ENCODE measurements at places on chromosomes 1 and 21.

- DNase-seq, result no peak
Measured at GRCh38 chr1:231139125-231139649, 22.7 kb upstream of the TRIM67 start.

GRCh38 chr1:21638531-21639341, 30.4 kb downstream of the RAP1GAP start:
- no peak for DNase-seq

DNA sequence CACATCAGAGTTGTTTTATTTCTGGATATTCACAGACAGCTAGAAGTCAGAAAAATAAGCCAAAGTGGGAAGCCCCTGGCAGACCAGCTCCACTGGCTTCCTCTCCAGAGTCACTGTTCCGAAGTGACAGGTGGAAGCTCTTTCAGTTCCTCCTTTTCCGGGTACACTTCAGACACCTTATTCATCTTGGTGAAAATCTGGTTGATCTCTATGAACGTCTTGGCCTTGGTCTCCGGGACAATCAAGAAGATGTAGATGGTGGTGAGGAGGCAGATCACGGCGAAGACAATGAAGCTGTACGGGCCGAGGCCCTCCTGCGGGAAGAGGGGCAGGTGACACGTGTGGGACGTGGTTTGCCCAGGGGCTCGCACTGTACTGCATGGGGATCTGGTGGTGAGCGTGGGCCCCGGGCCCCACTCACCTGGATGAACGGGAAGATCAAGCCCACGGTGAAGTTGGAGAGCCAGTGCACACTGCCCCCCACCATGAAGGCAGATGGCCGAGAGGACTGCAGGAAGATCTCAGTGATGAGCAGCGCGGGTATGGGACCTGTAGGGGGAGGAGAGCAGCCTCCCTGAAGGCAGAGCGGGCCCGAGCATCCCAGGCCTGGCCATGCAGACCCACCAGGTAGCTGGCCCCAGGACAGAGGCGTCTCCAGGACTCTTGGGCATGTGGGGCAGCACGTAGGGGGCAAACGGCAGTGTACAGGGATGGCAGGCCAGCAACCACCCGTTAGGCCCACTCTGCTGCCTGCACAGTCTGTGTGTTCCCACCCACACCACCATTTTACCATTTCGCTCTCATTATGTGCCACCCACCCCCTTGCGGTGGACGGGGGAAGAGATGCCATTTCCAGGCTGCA, 11.5 kb upstream of the SLC2A7 start:
- no peak for DNase-seq

- DNase-seq, result no peak
Measured at GRCh38 chr1:19477284-19478249, 7.8 kb downstream of the CAPZB start.

GRCh38 chr1:64171797-64172281, 31.6 kb upstream of the UBE2U start:
- DNase-seq, result no peak

DNA sequence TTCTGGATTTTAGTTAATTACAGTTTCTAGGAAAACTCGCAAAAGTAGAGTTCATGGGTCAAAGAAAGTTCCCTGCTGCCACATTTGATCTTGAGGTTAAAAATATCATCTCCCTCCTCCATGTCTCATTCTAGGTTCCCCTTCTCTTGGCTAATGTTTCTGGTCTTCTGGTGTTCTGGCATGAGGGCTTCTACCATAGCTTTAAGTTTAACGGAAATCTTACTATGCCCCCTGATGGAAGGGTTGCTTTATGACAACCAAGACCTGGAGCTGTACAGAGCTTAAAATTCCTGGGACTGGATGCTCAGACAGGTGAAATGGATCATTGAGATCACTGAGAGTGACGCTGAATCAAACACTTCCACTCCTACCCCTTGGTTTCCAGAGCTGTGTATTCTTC, 1881.7 kb downstream of the MRPL39 start:
- no peak for DNase-seq

GRCh38 chr1:175901076-175901836, 157.9 kb upstream of the TNR start:
- DNase-seq, result no peak

GRCh38 chr1:247209396-247209795, 37.6 kb upstream of the ZNF124 start:
- DNase-seq, result no peak

DNA sequence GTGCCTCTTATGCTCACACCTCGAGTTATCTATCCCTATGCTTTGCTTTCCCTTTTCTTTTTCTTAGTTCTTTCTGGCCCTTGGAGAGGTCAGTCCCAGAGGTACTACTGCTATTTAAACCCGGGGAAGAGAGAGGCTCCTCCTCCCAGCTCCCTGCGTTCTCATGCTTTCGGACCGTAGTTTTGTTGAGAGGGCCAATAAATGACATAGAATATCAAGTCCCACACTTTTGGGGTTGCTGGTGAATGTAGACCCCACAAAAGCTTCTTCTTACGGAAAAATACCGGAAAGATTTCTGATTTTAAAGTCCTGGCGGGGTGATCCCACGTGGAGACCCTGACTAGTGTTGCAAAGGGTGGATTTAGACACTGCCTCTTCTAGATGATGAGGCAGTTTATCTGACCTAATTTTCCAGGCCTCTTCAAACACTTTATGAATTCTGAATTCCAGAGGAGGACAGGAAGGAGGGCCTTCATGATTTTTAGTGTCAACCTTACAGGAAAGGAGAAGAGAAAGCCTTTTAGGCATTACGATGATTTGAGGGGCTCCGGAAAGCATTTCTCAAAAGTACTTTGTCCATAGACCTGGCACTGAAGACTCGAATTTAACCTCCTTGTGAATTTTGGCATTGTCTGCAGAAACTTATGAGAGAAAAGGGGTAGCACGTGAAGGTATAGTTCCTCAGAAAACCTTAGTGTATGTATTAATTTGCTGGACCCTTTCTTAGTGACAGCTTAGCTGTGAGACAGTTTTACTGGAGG, 694 bp downstream of the TMEM167B start:
- peak; percentile 60 for DNase-seq

DNA sequence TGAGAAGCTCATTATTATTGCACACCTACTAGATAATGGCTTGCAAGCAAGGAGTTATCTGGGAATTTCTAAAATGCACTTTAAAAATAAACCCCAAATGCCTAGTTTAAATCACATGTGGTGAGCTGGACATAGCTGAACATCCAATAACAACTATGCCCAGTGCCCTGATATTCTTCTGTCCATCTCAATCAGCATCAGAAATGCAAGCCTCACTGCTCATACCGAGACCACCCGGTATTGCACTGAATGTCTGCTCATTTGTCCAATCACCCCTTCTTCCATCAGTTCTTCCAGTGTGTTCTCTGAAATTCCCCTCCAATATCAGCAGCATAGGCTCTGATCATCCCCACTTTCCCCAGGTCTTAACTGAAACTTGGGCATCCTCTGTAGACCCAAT, 383.8 kb downstream of the DSCAM start:
- no peak for DNase-seq

- peak; percentile 82 for DNase-seq
Measured at GRCh38 chr1:22709891-22710700, 543 bp upstream of the EPHB2 start.

GRCh38 chr1:223761411-223761810, 49.1 kb downstream of the CAPN2 start:
- DNase-seq, result peak; percentile 36

GRCh38 chr1:41053316-41053715, 31.8 kb upstream of the SLFNL1 start:
- DNase-seq, result no peak

DNA sequence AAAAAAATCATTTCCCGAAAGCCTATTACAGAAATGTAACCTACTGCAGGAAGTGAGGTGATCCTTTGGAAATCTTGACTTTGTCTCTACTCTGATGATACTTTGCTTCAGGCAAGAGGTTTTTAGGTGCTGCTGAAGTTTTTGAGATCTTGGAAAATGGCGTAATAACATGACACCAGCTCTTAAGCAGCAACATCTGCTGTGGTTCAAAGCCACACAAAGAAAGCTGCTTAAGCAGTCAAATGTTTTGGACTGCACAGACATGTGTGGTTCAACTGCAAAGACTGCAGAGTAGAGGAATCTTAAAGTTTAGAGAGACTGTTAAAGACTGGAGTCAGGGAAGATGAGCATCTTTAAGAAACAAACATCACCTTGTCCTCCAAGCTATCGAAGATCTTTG, 139.0 kb downstream of the RASAL2 start:
- no peak for DNase-seq

- no peak for DNase-seq
Measured at GRCh38 chr1:162629651-162630050, 2.6 kb upstream of the DDR2 start.

- no peak for DNase-seq
Measured at GRCh38 chr1:45883658-45884057, 80.2 kb downstream of the MAST2 start.

- DNase-seq, result no peak
Measured at GRCh38 chr1:96722958-96723357, 1.4 kb downstream of the PTBP2 start.

GRCh38 chr21:14842601-14843000, 222.2 kb downstream of the NRIP1 start:
- no peak for DNase-seq

GRCh38 chr1:112889052-112889768, 66.8 kb downstream of the SLC16A1 start:
- DNase-seq, result no peak

DNA sequence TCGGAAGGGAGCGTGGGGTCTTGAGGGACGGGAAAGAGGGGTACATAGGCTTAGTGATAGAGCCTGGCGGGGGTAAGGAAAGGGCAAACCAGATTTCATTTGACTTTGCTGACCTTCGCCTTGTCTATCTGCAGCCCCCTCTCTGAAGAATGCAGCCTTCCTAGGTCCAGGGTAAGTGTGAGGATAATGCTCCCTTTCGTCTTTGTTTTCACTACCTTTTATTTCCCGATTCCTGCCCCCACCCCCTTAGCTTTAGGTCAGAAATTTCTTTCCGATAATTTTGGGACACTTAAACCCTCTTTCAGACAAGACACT, 396 bp downstream of the ATP5PB start:
- DNase-seq, result no peak

- no peak for DNase-seq
Measured at GRCh38 chr1:31447210-31447609, 34.2 kb downstream of the SERINC2 start.

DNA sequence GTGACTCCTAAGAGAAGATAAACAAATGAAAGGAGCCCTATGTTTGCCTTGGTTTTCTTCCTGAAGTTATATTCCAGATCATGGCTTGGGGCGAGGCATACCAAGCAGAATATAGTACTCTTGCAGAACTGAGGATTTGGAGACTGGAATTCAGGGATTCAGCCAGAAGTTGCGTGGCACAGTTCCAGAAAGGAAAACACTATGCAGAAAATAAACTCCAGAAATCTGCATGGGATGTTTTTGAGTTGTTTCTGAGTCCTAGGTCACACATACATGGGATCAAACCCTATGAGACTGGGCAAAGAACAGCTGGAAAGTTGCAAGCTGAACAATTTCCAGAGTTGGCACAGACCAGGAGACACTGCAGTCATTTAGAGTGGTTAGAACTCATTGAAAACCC, 42.9 kb upstream of the IFFO2 start:
- DNase-seq, result peak; percentile 91

DNA sequence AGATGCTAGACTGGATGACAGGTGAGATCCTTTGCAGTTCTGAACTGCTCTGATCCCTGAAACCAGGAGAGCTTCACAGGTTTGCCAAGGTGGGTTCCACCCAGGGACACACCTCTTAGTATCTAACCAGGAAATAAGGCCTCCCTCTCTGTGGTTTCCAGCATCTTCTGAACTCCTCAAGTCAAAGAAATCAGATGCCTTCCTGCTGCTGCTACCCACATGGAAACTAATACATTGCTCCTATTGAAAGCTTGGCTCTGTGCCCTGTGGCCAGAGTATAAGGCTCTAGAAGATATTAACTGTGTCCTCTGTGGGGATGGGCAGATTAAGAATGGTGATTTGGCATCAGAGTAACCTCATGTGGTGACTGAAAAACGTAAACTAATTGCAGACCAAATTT, 75.0 kb upstream of the MRPS6 start:
- DNase-seq, result no peak

DNA sequence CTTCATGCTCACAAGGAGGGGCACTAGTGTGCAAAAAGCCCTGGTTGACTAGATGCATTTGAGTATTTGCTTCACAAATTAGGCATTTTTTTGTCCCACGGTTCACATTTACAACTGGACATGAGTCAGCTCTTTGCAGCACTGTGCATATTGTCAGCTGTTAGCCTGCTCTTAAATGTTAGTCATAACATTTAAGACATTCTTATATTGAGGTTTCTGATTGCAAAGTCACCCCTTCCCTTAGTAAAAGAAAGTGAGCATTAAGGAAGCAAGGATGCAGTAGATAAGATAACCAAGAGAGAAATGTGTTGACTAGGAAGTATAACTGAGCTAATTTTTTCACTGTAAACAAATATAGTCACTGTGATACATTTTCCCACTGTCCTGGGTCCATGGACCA, 132.6 kb upstream of the CTTNBP2NL start:
- no peak for DNase-seq

DNA sequence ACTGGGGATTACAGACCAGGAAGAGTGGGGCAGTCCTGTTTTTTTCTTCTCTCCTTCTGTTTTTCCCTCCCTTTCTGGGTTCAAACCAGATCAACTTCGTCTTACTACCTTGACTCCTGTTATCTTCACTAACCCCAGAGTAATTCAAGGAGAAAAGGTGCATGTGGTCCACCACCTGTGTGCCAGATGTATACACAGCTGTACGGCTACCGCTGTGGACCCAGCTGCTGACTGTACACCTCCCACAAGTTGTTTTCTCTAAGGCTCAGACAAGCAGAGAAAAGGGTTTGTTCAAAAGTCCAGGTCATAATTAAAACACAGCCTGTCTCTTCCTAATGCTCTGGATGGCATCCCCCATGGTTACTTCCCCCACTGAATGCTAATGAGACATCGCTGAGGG, 102.1 kb downstream of the LMX1A start:
- no peak for DNase-seq

- DNase-seq, result no peak
Measured at GRCh38 chr1:212218065-212218464, 67.1 kb upstream of the PPP2R5A start.

GRCh38 chr1:5744911-5745799, 247.1 kb downstream of the NPHP4 start:
- DNase-seq, result peak; percentile 57

DNA sequence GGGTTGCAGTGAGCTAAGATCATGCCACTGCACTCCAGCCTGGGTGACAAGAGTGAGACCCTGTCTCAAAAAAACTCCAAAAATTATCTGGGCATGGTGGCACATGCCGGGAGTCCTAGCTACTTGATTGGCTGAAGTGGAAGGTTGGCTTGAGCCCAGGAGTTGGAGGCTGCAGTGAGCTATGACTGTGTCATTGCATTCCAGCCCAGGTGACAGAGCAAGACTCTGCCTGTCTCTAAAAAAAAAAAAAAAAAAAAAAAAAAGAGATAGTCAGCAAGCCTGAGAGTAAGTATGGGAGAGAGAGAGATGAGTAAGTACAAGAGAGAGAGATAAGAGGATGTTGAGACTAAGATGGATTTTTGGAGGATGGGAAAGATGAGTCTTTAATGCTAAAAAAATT, 180.8 kb upstream of the CACYBP start:
- DNase-seq, result no peak

DNA sequence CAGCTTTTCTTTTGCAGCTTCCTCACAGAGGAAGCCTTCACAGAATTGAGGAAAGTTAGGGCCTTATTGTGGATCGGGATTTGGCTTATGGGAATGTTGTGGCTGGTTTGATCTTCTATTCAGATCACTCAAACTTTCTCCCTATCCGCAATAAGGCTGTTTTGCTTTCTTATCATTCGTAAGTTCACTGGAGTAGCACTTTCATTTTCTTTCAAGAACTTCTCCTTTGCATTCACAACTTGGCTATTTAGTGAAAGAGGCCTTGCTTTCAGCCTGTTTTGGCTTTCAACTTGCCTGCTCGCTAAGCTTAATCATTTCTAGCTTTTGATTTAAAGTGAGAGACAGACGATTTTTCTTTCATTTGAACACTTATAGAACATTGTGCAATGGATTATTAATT, 181.9 kb upstream of the B3GALT2 start:
- DNase-seq, result peak; percentile 26
